ENCODE measurements at places on chromosomes 13 and 19. TPM values are rescaled to one million over a fixed set of nuclear protein-coding genes. Genes with fewer than 3 reads are reported as not detected.

Gene ZNF773
- total RNA-seq: 8.3 TPM

Gene SERP2
- total RNA-seq: 0.31 TPM

Gene ZNF229
- total RNA-seq: 2.2 TPM

DNA sequence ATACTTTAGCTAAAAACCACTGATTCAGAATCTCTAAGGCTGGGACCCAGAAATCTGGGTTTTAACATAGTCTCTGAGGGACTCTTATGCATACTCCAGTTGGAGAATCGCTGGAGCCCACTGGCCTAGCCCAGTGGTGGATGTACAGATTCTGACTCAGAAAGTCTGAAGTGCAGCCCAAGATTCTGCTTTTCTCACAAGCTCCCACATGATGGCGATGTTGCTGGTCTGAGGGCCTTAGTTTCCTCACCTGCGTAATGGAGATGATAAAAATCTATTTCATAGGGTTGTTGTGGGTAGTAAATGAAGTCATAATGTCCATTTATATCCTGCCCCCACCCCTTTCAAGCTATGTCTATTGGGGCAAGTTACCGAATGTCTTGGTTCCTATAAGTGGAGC lies 7.7 kb upstream of the CDADC1 start:
- H3K36me3 ChIP-seq: no peaks in the 10 kb centered on the region
- peaks cover 19% of the 10 kb centered on the region for H3K27me3 ChIP-seq
- H3K4me3 ChIP-seq: no peak overlapping the region

DNA sequence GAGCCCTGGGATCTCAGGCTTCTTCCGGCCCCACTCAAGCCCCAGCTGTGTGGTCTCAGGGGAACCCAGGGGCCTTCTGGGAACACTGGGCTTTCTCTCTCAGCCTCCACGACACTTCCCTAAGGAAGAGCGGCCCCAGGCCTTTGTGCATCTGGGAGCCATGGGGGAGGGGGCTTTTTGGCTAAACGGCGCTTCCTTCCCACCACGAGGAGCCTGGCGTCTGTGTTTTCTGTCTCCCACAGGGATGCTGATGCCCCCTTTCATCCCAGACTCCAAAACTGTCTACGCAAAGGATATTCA lies 24.2 kb upstream of the TMEM255B start:
- H3K27ac ChIP-seq: no peak overlapping the region
- no peaks in the 10 kb centered on the region for H3K4me1 ChIP-seq
- H3K36me3 ChIP-seq: no peaks in the 10 kb centered on the region
- no peak overlapping the region for H3K4me3 ChIP-seq
- DNase-seq: no peak

DNA sequence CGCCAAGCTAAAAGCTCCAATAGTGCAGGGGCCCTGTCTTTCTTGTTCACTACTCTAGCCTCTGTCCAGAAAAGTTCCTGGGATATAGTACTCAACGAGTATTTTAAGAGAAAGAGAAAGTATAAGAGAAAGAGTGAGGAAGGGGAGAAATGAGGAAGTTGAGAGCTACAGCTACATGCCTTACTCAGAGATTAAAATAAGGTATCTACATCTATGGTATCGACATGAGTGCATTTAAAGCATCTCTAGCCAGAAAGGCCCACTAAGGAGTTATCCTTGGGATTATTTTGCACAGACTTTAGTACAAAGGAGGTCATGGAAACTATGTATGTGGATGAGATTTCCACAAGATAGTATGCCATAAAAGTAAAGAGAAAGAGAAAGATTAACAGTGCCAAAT lies 28.5 kb downstream of the MYCBP2 start:
- DNase-seq: no peak
- H3K27ac ChIP-seq: no peak overlapping the region
- H3K4me1 ChIP-seq: peaks cover 24% of the 10 kb centered on the region
- H3K4me3 ChIP-seq: no peak overlapping the region
- peaks cover 23% of the 10 kb centered on the region for H3K36me3 ChIP-seq

Gene CYP4F2
- not detected for total RNA-seq

GRCh38 chr19:10173527-10173926 lies 21.2 kb downstream of the DNMT1 start:
- H3K36me3 ChIP-seq: peaks cover 62% of the 10 kb centered on the region
- no peaks in the 10 kb centered on the region for H3K27me3 ChIP-seq
- no peak overlapping the region for H3K27ac ChIP-seq
- no peak for DNase-seq
- peaks cover 5% of the 10 kb centered on the region for H3K4me1 ChIP-seq
- no peak overlapping the region for H3K4me3 ChIP-seq

GRCh38 chr19:18904334-18905057 lies 8.5 kb upstream of the CERS1 start:
- DNase-seq: no peak
- H3K27ac ChIP-seq: no peak overlapping the region
- peaks cover 14% of the 10 kb centered on the region for H3K36me3 ChIP-seq
- no peaks in the 10 kb centered on the region for H3K27me3 ChIP-seq

Gene CEACAM3
- not detected for total RNA-seq

- H3K27me3 ChIP-seq: no peaks in the 10 kb centered on the region
- peaks cover 39% of the 10 kb centered on the region for H3K4me1 ChIP-seq
- no peak for DNase-seq
- H3K4me3 ChIP-seq: no peak overlapping the region
- H3K36me3 ChIP-seq: peaks cover 21% of the 10 kb centered on the region
These were observed 46.8 kb downstream of the KLF12 start for GRCh38 chr13:74087357-74087756.

DNA sequence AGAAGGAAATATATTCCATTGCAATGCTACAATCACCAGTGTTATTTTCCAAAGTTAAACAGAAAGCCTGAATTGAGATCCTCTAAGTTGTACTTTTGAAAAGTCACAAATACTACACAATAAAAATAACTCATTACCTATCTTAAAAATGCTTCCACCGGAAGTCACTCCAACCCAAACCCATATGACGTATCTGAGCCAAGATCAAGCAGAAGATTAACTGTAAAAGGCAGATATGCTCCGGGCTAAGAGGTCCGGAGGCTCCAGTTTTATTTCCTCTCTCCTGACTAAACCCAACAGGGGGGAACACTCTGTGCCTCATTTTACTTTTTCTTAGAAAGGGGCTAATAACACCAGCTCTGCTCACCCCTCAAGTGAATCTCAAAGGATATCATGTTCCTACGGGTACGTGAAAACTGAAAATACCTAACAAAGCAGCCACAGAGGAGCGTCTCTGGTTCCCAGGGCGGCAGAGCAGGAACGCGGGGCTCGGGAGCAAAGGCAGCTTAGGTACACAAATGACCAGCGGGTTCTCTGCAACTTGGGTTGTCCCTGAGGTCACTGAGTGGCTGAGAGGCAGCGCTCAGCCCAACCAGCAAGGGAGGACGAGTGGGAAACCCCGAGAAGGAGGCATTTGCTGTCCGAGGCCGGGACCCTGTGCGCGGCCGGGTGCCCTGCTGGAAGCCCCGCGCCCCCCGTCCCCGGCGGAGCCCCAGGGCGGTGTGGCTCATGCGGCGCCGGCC lies 750 bp downstream of the RAB20 start:
- peaks cover 2% of the 10 kb centered on the region for H3K36me3 ChIP-seq
- H3K4me3 ChIP-seq: peak overlapping the region; percentile 80
- H3K4me1 ChIP-seq: peaks cover 34% of the 10 kb centered on the region
- DNase-seq: no peak
- H3K27ac ChIP-seq: peak overlapping the region; percentile 40

Gene MRPL57
- total RNA-seq: 22.5 TPM

DNA sequence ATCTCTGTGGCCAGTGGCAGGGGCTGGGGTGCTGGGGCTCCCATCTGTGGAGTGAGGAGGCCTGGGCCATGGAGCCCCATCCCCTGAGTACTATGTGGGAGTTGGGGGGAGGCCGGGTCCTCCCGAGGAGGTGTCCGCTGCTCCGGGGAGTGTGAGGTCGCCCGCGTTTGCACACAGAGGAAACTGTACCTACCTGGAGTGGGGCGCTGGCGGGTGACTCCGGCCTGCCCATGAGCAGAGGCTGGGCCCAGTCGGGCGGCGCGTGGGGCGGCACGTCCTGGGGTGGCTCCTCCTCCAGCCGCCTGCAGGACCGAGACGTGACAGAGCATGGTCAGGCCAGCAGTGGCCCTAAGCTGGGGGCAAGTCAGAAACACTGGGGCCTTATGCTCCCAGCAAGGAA lies 33.8 kb upstream of the MATK start:
- H3K27ac ChIP-seq: no peak overlapping the region
- no peaks in the 10 kb centered on the region for H3K36me3 ChIP-seq
- no peak overlapping the region for H3K4me3 ChIP-seq

- peaks cover 15% of the 10 kb centered on the region for H3K4me1 ChIP-seq
- no peaks in the 10 kb centered on the region for H3K36me3 ChIP-seq
- DNase-seq: peak; percentile 86
- H3K4me3 ChIP-seq: peak overlapping the region; percentile 73
These were observed 58.3 kb downstream of the GPALPP1 start for GRCh38 chr13:45047394-45048310.

Gene NPAS1
- total RNA-seq: not detected

- H3K4me1 ChIP-seq: peaks cover 44% of the 10 kb centered on the region
- no peaks in the 10 kb centered on the region for H3K27me3 ChIP-seq
- peak overlapping the region; percentile 99 for H3K27ac ChIP-seq
- DNase-seq: peak; percentile 89
These were observed 360 bp downstream of the DDX39A start for GRCh38 chr19:14418856-14419105.

DNA sequence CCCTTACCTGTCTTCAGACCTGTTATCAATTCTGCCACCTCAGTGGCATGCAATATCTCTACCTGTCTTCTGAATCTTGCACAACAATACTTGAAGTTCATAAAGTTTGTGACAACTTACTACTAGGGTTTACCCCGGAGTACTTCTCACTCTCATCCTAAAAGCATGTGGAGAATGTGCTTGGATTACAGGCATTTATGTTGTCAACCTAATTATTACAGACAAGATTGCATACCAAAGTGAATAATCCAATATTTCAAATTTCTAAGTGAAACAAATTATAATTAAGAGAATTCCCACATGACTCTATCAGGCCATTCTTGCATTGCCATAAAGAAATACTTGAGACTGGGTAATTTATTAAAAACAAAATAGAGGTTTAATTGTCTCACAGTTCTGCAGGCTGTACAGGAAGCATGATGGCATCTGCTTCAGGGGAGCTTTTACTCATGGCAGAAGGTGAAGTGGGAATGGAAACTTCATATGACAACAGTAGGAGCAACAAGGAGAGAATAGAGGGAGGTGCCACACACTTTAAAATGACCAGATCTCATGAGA lies 661.0 kb upstream of the SPRY2 start:
- no peak overlapping the region for H3K4me3 ChIP-seq
- H3K27ac ChIP-seq: no peak overlapping the region
- H3K27me3 ChIP-seq: no peaks in the 10 kb centered on the region
- no peaks in the 10 kb centered on the region for H3K36me3 ChIP-seq

DNA sequence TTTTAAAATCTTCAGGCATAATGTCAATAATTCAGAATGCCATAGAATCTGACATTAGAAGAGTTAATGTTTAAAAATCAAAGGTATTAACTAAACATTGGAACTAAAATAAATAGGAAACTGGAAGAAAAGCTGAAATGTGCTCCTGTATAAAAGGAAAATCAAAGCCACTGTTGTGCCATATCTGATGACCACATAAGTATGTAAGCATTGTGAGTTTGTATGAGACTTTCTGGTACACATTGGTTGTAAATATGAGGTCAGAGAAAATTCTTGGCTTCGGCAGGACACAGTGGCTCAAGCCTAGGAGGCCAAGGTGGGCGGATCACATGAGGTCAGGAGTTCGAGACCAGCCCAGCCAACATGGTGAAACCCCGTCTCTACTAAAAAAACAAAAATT lies 48.3 kb upstream of the INTS6 start:
- no peak for DNase-seq
- H3K27ac ChIP-seq: no peak overlapping the region
- H3K36me3 ChIP-seq: no peaks in the 10 kb centered on the region
- peaks cover 18% of the 10 kb centered on the region for H3K27me3 ChIP-seq
- no peak overlapping the region for H3K4me3 ChIP-seq

- H3K4me1 ChIP-seq: no peaks in the 10 kb centered on the region
- H3K36me3 ChIP-seq: no peaks in the 10 kb centered on the region
- no peak overlapping the region for H3K4me3 ChIP-seq
- H3K27me3 ChIP-seq: no peaks in the 10 kb centered on the region
These were observed 269.3 kb upstream of the MIR17HG start for GRCh38 chr13:91078093-91078679.

GRCh38 chr19:58330458-58330857 lies 3.7 kb downstream of the ZSCAN22 start:
- no peaks in the 10 kb centered on the region for H3K27me3 ChIP-seq
- DNase-seq: no peak
- peaks cover 7% of the 10 kb centered on the region for H3K36me3 ChIP-seq
- no peak overlapping the region for H3K4me3 ChIP-seq

DNA sequence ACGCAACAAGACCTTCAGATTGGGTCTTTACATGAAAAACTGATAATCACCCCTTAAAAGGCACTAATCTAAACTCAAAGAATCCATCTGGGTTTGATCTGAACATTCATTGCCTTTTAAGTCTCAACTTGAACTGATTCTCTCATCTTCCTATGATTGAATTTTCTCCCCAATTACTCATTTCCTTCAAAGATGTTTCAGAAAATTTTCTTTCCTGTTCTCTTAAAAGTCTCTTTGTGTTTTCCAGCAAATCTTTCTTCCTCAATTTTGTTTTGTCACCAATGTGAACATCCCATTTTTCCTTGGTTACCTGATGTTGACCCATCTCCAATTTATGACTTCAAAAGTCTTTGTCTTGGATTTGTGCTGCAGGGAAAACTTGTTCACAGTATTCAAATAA lies 234.3 kb downstream of the DACH1 start:
- DNase-seq: no peak
- H3K4me1 ChIP-seq: no peaks in the 10 kb centered on the region
- no peak overlapping the region for H3K4me3 ChIP-seq
- H3K27me3 ChIP-seq: no peaks in the 10 kb centered on the region

Gene KLK12
- not detected for total RNA-seq

Gene FFAR1
- total RNA-seq: not detected

- H3K27ac ChIP-seq: no peak overlapping the region
- no peaks in the 10 kb centered on the region for H3K27me3 ChIP-seq
- DNase-seq: no peak
- no peak overlapping the region for H3K4me3 ChIP-seq
- peaks cover 45% of the 10 kb centered on the region for H3K36me3 ChIP-seq
These were observed 7.3 kb downstream of the GPR183 start for GRCh38 chr13:99299920-99300341.

Gene SIGLEC8
- not detected for total RNA-seq

DNA sequence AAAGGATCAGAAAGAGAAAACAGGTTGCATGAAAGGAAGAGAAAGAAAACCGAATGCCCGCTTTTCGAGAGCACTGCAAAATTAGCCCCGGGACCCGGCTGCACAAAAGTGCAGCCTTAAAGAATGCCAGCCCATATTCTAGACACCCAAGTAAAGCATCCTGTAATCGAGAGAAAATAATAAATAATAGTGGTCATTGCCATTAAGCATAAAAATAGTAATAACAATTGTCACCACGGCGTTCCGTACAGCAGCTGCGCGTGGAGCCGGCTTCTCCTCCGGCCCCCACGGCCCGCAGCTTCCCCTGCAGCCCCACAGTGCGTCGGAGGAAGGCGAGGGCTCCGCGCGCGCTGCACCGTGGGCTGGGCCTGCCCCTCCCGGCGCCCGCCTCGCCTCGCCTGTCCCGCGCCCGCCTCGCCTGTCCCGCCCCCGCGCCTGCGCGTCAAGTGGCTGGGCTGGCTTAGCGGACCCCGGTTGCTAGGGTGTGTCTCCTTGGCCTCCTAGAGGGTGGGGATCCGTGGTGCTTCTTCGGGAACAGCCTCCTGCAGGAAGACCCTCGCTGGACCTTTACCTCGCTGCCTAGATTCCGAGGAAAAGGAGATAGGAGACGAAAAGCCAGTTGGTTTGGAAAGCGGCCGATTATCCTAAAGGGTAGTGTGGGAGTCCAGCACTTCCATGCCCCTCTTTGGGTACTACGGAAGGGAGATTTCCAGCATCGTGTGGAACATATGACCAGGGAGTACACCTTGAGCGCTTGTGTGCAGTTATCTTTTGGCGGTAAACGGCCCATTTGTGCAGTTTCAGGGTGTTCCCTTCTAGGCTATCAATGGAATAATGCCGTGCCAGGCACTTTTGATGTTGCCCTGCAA lies at the start of gene LRRC63:
LRRC63 (plus strand) TSS at position 446 of the 869 bp plus-strand sequence. CDS start 1,107 bp downstream, outside the sequence.
- peaks cover 9% of the 10 kb centered on the region for H3K36me3 ChIP-seq
- H3K27me3 ChIP-seq: no peaks in the 10 kb centered on the region
- peak within 1 kb of the TSS; percentile 88 for H3K4me3 ChIP-seq
- peak; percentile 90 for DNase-seq
